ENCODE measurements at places on chromosomes 4 and X. TPM values are rescaled to one million over a fixed set of nuclear protein-coding genes. Genes with fewer than 3 reads are reported as not detected.

The CT45A10 gene
- total RNA-seq: not detected

The SPANXN4 gene
- not detected for total RNA-seq

The ADGRA3 gene
- 19.3 TPM for total RNA-seq

- DNase-seq: no peak
These were observed 17.1 kb downstream of the RCHY1 start for GRCh38 chr4:75497133-75497532.

GRCh38 chr4:154078504-154079350, 289.8 kb upstream of the SFRP2 start:
- no peak for DNase-seq

DNA sequence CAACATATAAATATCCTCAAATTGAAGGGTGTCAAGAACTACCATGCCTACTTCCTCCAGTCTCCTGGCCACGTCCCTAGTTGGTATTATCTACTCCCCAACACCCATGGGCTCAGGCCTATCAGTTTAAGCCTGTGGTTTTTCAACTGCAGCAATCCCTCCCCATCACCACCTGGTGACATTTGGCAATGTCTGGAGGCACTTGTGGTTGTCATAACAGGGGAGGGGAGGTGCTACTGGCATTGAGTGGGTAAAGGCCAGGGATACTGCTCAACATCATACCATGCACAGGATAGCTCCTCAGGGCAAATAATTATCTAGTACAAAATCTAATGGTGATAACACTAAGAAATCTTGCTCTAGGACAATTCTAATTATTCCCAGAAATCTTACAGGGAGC, 95.3 kb downstream of the COMMD8 start:
- no peak for DNase-seq

GRCh38 chr4:39597695-39598381, 40.8 kb downstream of the SMIM14 start:
- no peak for DNase-seq

All from left cardiac atrium (tissue), 4 donors.